ENCODE measurements at places on chromosomes 4 and X.
A peak's percentile ranks its signal among the peaks of the same experiment; 100 is the strongest.

DNA sequence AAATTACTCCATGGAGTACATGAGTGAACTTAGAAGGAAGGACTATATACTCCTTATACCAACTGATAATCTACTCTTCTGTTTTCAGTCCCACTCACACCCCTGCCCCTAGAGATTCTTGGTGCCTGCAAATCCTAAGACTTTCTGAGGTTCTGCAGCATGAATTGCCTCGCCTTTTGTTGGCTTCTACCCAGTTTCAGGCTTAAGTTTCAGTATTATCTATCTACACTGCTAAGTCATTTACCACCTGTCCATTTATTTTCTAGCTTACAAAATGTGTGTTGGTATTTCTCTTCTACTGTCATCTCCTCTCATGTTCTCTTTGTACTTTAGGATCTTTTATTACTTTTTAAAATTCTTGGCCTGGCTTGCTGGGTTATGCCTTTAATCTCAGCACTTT lies 94.4 kb upstream of the AMOT start:
- DNase-seq: no peak

GRCh38 chrX:9730752-9731151 lies 34.9 kb downstream of the GPR143 start:
- DNase-seq: no peak

DNA sequence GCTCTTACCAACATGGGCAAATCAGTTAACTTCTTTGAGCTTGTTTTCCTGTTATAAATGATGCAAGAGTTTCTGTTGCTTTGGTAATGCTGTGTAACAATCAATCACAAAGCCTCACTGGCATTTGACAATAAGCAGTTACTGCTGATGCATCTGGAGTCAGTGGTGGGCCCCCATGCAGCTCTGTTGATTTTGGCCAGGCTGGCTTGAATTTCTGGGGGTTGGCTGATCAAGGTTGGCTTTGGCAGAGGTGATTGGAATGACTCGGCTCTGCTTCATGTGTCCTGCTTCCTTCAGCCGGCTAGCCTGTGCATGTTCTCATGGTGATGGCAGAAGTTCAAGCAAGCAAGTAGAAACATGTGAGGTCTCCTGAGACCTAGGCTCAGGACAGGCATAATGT lies 90.4 kb downstream of the PHEX start:
- peak; percentile 87 for DNase-seq

GRCh38 chr4:126572264-126572663 lies 1060.5 kb upstream of the INTU start:
- no peak for DNase-seq

DNA sequence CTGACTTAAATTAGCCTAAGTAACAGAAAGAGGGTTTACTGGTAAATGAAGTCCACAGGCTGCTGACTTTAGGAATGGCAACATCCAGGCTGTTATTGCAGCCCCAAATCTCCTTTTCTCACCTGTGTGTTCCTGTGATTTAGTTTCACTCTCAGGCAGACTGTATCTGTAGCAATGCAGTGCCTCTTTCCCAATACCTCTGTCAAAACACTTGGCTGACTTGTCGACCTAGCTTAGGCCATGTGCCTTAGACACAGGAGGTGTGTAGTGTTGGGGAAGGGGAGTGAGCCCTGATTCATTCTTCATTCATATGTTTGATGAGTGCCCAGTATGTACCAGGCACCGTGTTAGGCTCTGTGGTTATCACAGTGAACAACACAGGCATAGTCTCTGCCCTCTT lies 46.9 kb downstream of the JADE3 start:
- no peak for DNase-seq

DNA sequence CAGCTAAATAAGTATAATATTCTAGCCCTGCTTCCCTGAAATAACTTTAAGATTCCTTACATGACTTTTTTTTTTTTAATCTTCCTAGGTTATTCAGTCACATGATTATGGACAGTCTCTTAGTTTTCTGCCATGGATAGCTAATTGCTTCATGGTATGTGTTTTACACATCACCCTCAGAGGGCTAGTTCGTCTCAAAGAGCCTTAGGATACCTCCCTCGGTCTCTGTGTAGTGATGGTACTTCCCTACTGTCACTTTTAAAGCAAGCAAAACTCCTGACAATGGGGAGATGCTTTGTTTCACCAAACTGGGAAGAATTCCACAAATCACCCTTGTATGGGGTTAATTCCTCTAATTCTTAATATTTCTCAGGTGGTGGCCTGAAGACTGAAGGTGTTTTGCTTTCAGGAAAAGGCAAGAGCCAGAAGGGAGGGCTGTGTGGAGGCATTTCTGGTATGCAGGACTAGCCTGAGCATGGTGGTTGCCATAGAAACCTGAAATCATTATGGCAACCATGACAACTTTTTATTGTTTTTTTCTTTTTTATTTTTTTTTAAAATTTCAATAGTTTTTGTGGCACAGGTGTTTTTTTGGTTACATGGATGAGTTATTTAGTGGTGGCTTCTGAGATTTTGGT lies 70.4 kb downstream of the BEX3 start:
- DNase-seq: peak; percentile 60

- DNase-seq: no peak
Measured at GRCh38 chr4:165006456-165006855, 25.3 kb upstream of the TRIM60 start.

- no peak for DNase-seq
Measured at GRCh38 chr4:70908993-70909556, 6.9 kb downstream of the MOB1B start.

DNA sequence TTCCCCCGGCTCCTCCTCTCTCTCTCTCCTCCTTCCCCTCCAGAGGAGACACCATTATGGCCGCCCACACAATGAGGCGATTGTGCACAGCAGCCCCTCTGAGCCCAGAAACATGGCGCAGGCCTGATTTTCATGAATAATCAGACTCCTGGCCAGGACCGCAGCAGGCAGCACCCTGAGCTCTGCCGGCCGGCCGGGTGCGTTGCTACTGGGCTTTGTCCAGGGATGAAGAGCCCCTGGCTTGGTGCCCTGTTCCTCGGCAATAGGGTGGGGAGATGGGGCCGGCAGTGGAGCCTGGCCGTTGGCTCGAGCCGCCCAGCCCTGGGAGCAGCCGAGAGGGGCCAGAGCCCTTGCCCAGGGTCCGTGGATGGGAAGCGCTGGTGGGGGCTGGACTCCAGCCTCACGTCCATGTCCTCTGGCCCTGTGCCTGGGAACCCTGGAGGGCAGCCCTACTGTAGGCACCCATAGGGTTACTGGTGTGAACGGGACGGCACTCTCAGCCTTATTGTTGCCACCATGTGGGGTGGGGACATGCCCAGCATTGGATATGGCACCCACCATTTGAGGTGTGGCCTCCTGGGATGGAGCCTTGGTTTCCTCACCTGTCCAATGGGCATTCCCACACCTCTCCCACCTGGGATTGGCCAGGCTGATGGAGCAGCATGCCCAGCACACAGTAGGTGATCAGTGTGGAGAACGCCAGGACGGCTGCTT lies 103.0 kb downstream of the SORCS2 start:
- no peak for DNase-seq

DNA sequence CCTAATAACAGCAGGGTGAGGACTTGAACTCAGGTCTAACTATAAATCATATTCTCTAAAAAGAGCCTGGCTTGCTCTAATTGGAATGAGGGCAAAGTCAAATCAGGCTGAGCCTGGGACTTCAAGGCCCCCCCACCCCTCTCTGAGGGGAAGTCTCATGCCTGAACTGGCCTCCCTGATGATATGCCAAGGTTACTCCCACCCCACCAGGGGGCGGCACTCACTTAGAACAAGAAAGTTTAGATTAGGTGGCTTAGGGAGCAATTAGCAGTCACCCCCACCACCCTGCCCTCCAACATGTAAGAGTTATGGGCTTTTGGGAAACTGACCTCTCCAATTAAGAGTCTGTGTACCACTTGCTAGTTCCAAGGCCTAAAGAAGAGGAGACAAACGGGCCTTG lies 2.7 kb downstream of the FOXO4 start:
- peak; percentile 45 for DNase-seq

- no peak for DNase-seq
Measured at GRCh38 chr4:82145850-82146249, 227.9 kb downstream of the HNRNPD start.

DNA sequence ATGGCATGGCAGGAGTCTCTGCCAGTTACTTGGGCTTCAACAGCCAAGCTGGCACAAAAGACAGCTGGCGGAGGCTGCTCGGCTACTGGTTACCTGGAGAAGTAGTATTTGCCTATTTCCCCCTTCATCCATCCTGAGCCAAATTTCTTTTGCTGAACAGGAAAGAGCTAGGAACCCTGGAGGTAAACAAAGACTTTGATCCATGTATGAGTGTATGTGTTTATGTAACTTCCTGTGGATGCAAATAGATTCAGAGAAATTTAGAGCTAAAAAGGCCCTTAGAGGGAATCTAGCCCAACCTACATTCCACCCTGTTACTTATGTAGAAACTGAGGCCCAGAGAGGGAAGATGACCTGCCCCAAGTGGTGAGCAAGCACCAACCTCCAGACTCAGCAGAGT lies 11.2 kb downstream of the AWAT2 start:
- DNase-seq: no peak

DNA sequence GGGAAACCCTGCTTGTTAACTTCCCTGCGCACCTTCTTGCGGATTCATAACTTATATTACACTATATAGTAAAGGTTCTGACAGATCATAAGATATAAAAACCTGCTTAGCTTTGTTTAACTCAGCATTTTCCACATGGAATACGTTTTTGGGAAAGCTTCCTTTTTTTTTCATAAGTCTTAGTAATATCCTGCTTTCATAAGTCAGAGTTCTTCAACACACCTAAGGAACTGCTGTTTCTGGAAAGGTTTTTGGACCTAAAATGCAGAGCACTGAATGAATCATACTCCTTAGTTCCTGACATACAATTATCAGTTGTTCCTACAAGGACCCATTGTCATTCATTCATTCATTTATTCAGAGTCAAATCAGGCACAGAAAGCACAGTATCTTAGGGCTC lies 32.3 kb upstream of the OCIAD2 start:
- no peak for DNase-seq

DNA sequence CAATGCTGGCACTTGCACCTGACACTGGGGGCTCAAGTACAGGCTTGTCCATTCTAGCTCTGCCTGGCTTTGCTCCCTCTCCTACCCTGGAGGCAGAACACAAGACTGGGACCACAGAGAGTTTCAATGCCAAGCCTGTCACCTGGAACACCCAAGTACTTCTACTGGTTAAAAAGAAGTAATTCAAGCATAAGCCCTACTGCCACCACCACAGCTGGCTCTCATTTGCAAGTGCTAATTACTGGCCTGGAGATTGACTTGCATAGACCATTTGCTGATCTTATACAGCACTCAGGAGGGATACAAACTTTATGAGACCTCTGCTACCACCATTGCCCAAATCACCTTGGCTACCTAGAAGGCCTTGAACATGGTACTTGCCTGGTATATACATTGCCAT lies 1550.9 kb downstream of the C4orf33 start:
- no peak for DNase-seq

GRCh38 chrX:15310117-15310516 lies 5.3 kb downstream of the ASB11 start:
- peak; percentile 40 for DNase-seq

GRCh38 chr4:174586651-174587050 lies 64.4 kb upstream of the HPGD start:
- no peak for DNase-seq

GRCh38 chr4:14338585-14339265 lies 663.6 kb upstream of the CPEB2 start:
- no peak for DNase-seq

DNA sequence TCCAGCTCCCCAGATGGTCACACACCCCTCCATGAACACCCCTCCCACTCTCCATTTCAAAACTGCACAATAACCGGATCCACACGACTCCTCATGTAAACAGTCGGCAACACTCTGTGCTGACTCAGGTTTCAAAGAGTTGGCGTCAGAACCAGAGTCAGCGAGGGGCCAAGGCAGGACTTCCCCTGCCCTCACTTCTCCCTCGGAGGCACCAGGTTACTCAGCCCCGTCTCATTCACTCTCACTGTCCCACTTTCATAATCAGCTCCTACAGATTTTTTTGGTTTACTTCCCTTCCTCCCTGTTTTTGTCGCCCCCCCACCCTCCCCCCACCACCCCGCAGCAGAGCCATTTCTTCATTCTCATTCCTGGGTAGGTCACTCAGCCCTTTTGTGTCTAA lies 2.7 kb upstream of the TIMP1 start:
- peak; percentile 70 for DNase-seq

DNA sequence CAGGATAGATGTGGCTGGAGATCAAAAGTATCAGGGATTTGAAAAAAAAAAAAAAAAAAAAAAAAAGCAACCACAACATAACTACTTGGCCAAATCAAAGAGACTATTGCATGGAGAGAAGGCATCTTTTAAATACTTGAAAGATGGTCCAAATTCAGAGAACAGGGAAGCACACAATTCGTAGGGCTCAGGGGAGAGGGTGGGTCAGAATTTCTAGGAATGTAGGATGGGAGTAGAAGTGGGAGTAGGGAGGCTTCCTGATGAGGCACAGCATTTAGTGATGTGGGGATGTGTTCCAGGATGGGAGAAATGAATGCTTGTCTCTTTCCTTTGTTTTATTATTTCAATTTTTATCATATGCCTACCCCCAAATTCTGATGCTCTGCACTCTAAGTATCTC lies 36.3 kb downstream of the RTL3 start:
- DNase-seq: no peak

GRCh38 chrX:26722666-26723428 lies 506.9 kb downstream of the MAGEB5 start:
- no peak for DNase-seq

DNA sequence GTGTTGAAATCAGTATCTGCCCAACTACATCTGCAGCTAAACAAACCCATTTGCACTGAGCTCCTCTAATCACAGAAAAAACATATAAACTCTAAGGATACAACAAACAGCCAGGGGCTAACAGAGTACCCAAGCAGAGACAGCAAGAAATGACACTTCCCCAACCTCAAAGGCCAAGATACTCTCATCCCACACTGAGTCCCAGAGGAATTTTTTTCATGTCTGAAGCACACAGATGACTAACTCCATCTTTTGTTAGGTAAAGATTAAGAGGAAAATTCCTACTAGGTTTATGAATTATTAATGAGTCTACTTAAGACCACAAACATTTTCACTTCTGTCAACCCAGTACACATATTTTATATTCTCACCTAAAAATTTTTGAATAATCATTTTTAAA lies 31.6 kb downstream of the SEPSECS start:
- DNase-seq: peak; percentile 40

GRCh38 chrX:19684311-19684710 lies 169.0 kb upstream of the MAP3K15 start:
- no peak for DNase-seq

DNA sequence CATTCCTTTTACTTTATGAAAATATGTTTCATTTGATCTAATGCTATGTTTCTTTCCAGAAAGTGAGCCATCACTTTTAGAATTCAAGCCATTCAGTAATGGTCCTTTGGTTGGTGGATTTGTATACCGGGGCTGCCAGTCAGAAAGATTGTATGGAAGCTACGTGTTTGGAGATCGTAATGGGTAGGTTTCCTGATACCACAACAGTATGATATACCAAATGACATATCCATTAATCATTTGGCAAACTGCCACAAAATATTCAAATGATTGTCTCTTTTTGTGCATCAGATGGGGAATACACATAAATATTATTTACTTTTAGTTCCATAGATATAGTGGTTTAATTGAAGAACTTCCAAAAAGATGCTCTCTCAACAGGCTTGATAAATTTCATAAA lies 68.2 kb downstream of the HHIP start:
- no peak for DNase-seq
